ENCODE measurements at places on chromosomes 11 and 22.

DNA sequence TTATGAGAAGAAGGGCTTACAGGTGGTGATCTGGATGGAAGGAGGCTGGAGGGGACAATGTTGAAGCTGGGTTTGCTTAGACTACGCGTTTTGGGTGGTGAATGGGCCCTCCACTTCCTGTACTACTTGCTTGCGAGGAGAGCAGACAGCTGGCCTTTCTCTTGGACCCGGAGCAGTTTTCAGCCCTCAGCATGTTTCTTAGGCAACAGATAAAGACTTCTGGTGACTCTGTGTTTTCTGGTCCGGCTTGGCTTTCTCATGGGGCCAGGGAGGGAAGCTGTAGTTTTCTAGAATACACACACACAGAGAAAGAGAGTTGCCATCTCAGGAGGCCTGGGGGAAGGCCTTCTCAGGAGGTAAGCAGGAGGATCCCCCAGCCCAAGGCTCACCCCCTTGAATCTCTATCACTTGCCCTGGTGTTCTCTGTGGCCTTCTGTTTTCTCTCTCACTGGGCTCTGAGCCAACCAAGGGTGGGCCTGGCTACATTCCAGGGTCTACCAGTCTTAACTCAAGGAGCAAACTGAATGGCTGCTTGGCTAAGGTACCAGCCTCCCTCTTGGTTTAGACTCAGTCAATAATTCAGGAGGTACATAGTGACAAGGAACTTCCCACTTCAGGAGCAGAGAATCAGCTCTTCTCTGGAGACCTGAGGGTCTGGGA lies 2.4 kb downstream of the CCS start:
- no peak for DNase-seq

- DNase-seq, result no peak
These were observed 7.7 kb upstream of the TCF20 start for GRCh38 chr22:42277988-42278776.

DNA sequence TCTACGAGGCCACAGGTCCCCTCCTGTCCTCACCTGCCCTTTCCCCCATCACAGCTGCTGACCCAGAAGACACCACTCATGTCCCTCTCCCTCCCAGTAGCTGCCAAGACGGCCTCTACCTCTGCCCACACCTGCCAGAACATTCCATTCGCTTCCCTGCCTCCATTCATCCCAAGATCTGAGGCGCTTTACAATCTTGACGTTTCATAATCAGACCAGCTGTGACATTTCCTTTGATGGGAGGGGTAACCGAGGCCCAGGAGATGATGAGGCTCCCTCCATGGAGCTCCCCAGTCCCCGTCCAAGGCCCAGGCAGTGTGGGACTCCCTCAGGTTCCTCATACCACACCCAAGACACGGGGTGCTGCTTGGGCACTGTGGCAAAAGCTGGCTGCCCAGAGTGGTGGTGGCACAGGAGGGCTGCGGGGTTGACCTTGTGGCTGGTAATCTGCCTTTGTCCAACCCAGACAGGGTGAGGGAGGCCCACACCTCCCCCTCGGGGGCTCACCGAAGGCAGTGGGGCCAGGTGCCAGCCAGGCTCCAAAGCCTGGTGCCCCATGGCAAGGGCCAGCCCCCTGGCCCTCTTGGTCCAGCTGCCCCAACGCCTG lies 17.3 kb downstream of the PHLDA2 start:
- no peak for DNase-seq

GRCh38 chr11:56889986-56890385 lies 98.7 kb upstream of the OR5AK2 start:
- DNase-seq, result no peak

DNA sequence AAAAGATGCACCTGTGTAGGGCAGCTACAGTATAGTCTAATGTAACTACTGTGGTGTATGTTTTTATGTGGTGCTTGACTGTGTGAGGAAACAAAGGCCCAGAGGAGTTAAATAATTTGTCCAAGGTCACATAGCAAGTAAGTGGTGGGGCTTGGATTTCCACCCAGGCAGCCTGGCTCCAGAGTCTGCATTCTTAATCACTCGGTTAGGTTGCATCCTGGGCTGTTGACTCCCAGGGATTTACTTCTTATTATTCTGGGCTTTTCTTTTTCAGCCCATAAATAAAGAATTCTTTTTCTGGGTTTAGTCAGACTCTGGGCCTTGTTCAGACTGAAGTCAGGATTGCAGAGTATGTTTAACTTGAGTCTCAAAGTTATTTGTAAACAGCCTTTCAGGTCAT lies 82.1 kb downstream of the ARHGAP42 start:
- DNase-seq, result no peak

DNA sequence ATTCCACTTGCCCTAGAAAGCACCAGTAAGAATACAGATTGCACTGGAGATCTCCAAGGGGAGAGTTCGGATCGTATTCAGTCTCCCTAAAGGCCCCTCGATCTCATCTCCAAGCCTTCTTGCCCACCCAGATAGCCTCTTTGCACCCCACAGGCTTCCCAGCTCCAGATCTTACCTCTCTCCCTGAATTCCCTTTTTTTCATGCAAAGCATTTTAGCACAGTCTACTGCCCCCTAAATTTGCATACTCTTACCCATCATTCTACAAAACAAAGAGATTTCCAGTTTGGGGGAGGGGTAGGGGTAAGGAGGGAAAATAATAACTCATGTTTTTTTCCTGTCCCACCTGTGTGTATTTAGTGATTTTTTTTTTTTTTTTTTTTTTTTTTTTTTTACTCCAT lies 105.2 kb downstream of the NAV2 start:
- no peak for DNase-seq

DNA sequence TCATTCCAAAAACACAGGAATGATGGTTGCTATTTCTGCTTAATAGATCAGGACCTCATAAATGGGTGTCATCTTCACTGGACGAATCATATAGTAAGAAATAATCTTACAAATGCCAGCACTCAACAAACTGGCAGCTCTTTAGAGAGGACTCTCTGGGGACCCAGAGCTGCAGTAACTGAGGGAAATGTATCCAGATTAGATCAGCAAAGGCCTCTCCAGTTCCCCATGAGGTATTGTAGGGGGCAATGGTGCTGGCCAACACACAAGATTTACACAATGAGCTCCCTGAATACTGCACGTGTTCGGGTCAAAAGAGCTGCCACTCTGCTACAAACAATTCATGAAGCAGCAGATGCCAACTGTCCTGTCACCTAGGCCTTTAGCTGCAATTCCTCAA lies 110.2 kb downstream of the RBFOX2 start:
- no peak for DNase-seq

DNA sequence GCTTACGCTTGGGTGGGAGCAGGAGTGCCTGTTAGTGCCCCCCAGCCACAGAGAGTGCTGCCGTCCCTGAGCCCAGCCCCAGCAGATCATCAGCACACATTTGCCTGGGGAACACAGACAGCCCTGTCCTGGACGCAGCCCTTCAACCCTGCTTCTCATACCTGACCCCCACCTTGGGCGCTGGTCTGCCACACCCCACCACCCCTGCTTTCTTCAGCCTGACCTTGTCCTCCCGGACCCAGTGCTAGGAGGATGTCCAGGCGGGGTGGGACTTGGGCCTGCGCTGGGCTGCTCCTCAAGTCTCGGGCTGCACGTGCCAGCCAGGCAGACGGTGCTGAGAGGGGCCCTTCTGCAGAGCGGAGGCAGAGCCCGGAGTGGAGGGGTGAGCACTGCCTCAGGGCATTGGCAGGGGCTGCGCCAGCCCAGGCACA lies 119.2 kb downstream of the KCNQ1OT1 start:
- no peak for DNase-seq

All from effector CD4-positive, alpha-beta T cell (primary cell).